ENCODE measurements at places on chromosomes 4 and X.
A peak's percentile ranks its signal among the peaks of the same experiment; 100 is the strongest.

DNA sequence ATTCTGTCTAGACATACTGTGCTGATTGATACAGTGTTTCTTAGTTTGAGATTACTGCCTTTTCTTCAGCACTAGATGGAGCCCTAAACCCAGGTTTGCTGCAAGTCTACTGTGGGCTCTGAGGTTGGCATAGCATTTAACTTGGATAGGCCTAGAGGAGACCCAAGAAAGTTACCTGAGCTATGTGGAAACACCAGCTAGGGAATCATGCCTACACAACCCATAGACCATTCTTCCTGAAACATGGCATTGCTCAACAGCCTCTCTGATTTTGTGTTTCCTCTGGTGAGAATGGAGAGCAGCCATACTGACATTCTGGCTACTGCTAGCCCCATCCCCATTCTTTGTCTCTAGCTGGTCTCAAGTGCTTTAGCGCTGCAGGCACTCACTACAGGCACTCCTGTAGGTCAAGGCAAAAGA lies 287.7 kb upstream of the PCDH18 start:
- DNase-seq, result no peak

DNA sequence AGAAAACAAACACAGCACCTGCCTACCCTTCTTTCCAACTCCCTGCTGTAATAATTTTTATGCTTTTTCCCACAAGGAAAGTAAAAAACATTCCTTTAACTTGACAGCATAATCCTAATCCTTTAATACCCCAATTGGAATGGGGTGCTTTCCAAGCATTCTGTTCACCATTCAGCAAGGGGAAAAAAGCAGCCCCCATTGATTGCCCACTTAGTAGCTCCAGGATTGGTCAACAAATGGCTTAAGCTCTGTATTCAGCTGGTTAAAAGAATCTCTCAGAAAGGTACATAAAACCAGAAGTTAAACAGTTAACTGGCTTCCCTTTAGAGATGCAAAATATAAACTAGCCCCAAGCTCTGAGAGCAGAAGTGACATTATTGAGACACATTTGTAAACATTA lies 194.8 kb upstream of the ATOH1 start:
- DNase-seq, result no peak

- peak; percentile 21 for DNase-seq
Measured at GRCh38 chrX:47217121-47217851, 1.2 kb upstream of the CDK16 start.

DNA sequence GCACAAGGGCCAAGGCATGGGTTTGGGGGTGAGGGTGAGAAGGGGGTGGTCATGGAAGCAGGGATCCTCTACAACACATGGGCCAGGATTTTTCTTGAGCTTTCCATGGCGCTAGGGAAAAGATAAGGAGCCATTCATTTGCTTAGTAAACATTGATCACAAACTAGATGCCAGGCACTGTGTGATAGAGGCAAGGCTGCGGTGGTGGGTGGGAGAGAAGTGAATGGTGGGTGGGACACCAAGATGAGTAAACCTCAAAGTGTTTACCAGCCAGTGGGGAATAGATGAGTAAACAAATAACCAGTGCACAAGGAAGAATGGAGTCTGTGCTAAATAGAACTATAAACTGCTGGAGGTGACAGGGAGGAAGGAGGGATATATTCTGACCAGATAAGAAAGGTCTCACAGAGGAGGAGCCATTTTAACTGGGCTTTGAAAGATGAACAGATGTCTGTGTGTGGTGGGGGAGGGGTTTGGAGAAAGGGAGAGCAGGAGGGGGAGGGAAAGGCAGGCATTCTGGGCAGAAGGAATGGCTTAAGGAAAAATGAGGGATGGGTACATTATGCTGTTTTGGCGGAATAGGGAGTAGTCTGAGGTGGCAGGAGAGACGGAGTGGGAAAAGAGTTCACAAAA lies 48.0 kb upstream of the LAS1L start:
- no peak for DNase-seq

GRCh38 chr4:87410679-87411078 lies 11.7 kb upstream of the NUDT9 start:
- DNase-seq, result no peak

DNA sequence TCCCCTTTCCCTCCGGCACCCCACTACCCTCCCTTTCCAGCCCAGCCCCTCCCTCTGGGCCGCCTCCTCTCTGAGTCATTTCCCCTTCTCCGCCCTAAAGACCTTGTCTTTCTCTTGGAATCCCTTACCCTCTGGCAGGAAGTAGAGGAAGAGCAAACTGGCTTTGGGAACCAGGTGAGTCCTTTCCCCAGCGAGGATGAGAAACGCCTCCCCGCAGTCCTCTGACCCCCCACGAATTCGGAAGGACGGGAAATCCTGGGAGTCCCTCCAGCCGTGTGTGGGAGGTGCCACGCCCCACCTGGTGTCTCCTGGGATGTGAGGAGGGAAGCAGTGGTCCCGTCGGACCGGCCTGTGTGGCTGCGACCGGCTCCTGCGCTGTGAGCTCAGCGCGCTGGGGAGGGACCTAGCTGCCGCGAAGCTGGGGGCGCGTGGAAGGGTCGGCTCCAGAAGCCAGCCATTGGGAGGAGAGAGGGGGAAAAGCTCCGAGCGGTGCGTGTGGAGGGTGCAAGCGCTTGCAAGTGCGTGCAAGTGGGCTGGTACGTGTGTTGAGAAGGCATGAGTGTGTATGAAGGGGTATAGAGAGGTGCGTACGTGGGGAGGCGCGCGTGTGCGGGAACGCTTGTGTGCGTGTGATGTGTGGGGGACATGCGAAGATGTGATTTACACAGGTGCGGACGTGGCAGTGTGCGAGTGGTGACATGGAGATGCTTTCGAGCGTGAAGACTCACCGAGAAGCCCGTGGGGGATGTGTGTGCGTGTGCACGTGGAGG lies 46.3 kb downstream of the TEX13B start:
- DNase-seq, result no peak

DNA sequence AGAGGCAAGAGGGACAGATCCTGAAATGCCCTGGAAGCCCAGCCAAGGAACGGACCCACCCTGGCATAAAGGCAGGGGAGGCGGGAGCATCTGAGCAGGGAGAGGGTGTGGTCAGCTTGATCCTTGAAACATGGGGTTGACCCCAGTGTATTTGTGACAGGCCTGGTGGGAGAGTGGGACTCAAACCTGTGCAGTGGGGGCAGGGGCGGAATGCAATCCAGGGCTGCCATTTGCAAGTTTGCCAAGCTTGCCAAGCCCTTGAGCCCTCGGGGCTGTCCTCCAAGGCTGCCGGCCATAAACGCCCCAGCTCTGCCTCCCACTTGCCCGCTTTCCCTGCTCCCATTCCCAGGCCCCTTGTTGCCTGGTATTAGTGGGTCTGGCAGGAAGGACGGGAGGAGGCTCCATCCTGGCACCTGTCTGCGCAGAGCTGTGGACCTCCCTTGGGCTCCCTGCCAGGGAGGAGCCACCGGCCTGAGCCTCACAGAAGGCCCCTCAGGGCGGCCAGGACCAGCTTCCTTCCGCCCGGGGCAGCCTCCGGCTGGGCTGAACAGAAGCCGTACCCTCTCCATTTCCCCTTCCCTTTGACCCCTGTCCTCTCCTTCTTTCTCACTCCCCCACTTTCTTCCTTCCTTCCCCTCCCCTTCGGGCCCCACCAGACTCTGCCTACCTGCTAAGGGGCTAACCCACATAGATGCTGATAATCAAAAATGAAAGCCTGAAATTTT lies 661 bp downstream of the S100P start:
- DNase-seq, result no peak

DNA sequence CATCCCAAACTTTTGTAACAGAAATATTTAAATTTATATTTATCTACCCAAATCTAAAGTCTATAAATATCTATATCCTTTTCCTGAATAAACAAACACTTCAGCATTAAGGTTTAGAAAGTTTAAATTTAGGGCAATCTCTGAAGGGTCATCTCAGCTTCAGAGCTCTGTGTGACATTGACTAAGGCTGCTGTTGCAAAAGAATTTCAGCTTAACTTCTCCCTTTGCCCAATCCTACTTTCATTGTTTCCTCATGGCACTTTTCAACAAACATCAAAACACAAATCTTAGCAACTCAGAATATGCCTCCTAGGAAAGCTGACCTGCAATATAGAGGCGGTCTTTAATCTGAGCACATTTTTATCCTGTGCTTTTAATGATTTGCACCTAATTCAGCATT lies 79.7 kb upstream of the BANK1 start:
- DNase-seq, result no peak

GRCh38 chrX:116111934-116112595 lies 58.5 kb upstream of the AGTR2 start:
- no peak for DNase-seq
